ENCODE measurements at places on chromosomes 3 and 15. TPM values are rescaled to one million over a fixed set of nuclear protein-coding genes. Genes with fewer than 3 reads are reported as not detected.

Gene IQCF5
- not detected for total RNA-seq

Gene KBTBD8
- 1.7 TPM for total RNA-seq

Gene RBSN
- 16.0 TPM for total RNA-seq

Gene MAN2A2
- total RNA-seq, result 11.7 TPM

Gene MITF
- 22.5 TPM for total RNA-seq

Gene FOXB1
- total RNA-seq, result not detected

Gene TRH
- total RNA-seq, result not detected

Gene RFT1
- 18.2 TPM for total RNA-seq

Gene SLC25A36
- total RNA-seq, result 49.0 TPM

DNA sequence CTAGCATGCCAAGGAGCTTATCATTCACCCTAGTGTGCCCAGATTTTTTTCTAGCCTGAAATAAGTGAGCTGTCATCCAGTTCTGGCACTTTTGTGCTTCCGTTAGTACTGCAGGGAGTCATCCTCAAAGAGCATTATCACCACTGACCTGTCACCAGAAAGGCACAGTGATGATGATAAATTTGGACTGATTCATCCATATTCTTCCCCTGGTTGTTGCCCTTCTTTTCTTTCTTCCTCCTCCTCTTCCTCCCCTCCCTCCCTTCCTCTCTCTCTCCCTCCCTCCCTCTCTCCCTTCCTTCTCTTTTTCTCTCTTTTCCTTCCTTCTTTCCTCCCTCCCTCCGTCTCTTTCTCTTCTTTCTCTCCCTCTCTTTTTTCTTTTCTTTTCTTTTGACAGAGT is 21.3 kb downstream of the SLC35G2 start:
- DNase-seq, result no peak

- DNase-seq, result no peak
These were observed 76.1 kb upstream of the ACAD9 start for GRCh38 chr3:128803307-128803706.

DNA sequence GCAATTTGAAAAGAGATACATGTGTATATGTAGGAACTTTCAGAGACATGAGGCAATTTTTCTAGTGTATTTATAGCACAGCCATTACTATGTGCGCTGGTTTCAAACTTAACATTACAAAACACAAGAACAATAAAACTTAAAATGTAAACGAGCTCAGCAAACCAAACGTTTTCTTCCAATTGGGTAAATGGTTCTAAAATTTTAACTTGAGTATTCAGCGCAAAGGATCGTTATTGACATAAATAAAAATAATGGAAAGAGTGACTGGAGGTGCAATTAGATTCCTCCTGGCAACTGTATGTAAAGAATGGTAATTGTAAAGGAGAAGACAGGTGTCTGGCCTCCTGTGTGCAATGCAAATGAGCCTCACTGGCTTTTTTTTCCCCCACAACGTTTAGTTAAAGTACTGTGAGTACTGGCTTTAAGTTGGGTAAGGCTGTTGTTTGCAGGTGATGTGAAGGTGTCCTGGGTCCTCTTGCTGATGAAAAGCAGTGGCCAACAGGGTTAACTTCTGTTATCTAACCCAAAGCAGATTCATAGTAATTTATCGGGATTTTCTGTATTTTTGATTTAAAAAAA is 14.1 kb upstream of the GADL1 start:
- no peak for DNase-seq

- DNase-seq, result no peak
These were observed 12.5 kb downstream of the SPINK8 start for GRCh38 chr3:48320996-48321395.

- no peak for DNase-seq
These were observed 364.9 kb upstream of the RBMS3 start for GRCh38 chr3:28915741-28916500.

GRCh38 chr3:163821841-163822240 is 1256.5 kb downstream of the SI start:
- DNase-seq, result no peak

DNA sequence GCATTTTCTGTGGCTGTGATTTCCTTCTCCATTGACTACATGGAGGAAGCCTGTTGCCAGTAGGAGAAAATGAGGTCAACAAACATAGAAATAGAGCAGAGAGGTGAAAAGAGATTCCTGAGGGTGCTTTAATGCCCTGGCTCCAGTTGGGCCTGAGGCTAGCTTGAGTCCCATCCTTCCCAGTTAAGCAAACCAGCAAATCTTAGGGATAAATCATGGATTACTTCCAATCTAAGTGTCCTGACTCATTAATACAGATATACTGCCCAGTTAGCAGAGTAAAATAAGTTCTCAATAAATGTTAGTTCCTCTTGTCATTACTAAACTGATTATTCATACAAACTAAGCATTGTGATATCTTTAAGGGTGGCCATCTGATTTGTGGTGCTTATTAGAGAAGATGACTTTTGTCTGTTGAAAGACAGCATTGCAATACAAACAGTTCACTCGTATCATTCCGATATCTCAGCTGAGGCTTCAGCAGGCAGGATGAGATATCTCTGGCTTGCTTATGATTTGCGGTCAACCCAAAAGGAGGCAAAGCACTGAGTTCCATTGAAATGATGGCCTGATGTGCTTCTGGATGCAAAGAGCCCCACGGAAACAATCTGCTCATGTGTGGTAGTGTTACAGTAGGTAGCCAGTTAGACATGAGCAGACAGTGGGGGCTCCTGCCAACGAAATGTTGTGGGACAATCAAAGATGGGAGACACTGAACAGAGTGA is 6.6 kb upstream of the STARD5 start:
- no peak for DNase-seq

GRCh38 chr3:18789734-18790133 is 358.6 kb upstream of the KCNH8 start:
- no peak for DNase-seq

- DNase-seq, result no peak
These were observed 12.4 kb upstream of the ZNF770 start for GRCh38 chr15:35000511-35000910.

GRCh38 chr3:139979991-139980390 is 45.0 kb downstream of the CLSTN2 start:
- DNase-seq, result no peak

DNA sequence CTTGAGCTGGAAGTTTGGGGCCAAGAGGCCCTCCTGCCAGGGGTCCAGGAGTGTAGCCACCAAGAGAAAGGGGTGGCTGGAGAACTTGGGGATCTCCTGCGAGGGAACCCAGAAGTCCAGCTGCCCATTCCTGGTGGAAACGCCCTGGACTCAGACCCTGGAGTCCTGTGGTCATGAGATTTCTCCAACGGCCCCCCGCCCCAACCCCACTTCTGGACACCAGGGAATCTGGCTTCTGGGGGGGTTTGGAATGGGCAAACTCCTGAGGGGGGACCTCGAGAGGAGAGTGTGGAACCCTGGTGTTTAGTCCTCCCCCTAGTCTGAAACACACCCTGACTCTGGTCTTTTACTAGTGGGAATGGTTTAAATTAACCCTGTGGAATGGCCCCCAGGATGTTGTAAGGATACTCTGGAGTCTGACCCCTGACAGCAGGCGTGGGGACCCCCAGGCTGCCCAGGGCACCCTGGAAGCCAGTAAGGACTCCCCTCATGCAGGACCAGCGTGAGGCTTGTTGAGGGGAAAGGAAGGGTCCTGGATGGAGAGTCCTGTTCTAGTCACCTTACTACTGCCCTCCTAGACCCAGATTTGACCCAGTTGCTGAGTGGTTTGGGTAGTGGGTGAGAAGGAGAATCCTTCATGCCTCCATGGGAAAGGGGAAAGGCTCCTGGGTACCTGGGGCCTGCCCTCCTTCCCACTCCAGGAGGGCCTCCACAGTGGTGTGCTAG is 540 bp downstream of the KLHDC8B start:
- no peak for DNase-seq

DNA sequence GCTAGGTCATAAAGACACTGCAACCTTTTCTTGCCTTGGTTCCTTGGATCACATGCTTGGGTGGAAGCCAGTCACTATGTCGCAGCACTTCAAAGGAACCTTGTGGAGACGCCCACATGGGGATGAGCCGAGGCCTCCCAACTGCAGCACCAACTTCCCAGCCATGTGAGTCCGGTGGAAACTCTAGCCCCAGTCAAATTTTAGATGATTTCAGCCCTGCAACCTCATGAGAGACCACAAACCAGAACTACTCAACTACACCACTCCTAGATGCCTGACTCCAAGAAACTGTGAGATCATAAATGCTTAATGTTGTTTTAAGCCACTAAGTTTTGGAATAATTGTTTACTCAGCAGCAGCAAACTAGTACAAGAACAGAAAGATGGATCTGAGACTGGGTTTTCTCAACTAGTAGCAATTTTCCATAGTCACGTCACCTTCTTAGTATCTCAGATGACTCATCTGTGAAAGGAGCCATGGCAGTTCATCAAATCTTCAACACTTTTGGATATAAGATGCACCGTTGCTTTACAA is 86.5 kb downstream of the MB21D2 start:
- no peak for DNase-seq

DNA sequence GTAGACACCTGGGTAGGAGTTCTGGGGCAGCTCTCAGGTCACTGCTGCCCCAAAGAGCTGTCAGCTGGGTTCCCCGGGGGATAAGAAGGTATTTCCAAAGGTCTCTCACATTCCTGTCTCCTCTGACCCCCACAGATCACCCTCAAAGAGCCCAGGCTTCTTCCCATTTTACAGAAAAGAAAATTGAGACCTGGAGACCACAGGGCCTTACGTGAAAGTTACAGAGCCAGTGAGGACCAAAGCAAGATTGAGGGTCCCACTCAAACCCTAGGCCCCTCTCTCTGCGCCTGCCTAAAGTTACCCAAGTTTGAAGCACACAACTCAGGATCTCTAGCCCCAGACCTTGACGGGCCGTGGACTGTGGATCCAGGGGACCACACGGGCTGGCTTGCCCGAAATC is 3.9 kb upstream of the ATP2B2 start:
- no peak for DNase-seq

- no peak for DNase-seq
These were observed 35.9 kb downstream of the ATP2C1 start for GRCh38 chr3:130929804-130930203.

- DNase-seq, result no peak
These were observed 470.2 kb upstream of the AGTR1 start for GRCh38 chr3:148227534-148227933.

DNA sequence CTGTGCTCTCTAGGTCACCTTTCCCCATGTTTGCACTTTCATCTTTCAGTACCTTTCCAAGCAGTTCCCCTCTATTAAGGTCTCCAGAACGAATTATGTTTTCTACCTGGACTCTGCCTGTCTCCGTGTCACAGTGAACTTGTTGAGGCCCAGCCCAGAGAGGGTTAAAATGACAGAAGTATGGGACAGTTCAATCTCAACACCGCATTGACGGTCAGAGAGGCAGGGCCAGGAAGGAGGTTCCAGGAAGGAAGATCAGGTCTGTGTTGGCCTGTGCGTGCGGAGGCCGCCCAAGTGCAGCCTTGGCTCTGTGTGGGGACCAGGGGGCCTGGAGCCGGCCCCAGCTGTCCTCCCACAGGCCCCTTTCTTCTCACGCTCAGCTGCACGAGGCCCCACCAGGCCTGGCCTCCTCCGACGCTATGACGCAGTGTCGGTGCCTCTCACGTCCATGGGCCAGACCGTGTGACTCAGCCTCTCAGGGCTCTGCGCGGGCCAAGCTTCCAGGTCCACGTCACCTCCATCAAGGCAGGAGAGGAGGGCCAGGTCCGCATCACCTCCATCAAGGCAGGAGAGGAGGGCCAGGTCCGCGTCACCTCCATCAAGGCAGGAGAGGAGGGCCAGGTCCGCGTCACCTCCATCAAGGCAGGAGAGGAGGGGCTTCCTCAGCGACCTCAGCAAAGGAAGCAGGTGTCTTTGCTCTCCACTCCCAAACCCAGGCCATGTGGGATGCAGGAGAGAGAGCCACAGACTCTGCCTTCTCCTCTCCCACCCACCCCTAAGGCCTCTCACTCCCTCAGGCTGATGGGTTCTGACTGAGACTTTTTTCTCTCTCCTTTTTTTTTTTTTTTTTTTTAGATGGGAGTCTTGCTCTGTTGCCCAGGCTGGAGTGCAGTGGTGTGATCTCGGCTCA is 83.1 kb downstream of the CPN2 start:
- DNase-seq, result no peak

GRCh38 chr15:94411846-94412245 is 180.5 kb downstream of the MCTP2 start:
- no peak for DNase-seq

GRCh38 chr3:132444383-132444782 is 27.1 kb downstream of the DNAJC13 start:
- no peak for DNase-seq

GRCh38 chr15:80777137-80777536 is 2.0 kb upstream of the CEMIP start:
- no peak for DNase-seq

- DNase-seq, result no peak
These were observed 211.3 kb downstream of the TIGIT start for GRCh38 chr3:114504941-114505628.

GRCh38 chr3:196677931-196678330 is 34.1 kb downstream of the CEP19 start:
- DNase-seq, result no peak

DNA sequence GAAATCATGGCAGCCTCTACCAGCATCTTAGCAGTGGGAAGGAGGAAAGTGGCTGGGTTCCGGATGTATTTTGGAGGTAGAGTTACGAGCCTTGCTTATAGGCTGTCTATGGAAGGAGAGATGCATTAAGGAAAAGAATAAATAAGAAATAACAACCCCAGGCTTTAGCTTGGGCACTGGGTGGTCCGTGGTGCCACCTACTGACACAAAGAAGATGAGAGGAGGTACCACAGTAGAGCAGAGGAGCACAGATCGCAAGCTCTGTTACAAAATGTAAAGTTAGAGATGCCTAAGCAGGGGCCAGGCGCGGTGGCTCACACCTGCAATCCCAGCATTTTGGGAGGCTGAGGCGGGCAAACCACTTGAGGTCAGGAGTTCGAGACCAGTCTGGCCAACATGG is 74.8 kb downstream of the TMEM39A start:
- DNase-seq, result no peak

DNA sequence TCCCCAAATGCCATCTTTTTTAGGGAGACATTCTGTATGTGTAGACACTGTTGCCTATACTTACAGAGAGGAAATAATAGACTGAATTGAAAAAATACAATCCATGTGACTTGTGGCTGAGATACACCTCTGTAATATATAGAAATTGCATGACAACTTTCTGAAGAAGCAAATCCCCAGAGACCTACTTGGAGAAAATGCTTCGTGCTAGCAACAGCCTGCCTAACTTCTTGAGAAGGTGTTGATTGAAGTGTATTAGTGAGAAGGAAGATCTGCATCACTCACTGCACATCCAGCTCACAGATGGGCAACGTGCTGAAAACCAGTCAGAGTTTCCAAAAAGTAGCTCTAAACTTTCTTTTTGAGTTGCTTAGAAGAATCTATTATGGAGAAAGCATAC is 404.1 kb downstream of the EPHB1 start:
- DNase-seq, result no peak

DNA sequence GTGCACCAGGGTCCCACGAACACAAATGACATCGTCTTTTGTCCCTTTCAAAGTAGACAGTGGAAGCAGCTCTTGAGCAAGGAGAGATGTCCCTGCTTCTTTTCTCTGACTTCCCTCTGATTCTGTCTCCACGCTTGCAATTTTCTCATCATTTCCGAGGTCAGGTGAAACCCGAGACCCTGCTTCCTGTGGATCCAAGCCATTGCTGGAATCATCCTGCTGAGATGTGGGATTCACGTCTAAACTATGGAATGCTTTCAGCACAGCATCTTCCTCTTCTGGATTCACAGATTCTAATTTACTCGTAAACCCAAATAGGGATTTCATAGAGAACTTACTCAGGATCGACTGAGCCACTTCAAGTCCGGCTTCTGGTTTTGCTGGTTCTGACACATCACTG is 127.1 kb downstream of the FMN1 start:
- DNase-seq, result no peak

- DNase-seq, result no peak
These were observed 24.5 kb downstream of the QTRT2 start for GRCh38 chr3:114081037-114081436.

- no peak for DNase-seq
These were observed 79.7 kb downstream of the IFT80 start for GRCh38 chr3:160319322-160319721.
